NCI-H345 (cell line): ENCODE measurements at places on chromosomes 4 and X.

DNA sequence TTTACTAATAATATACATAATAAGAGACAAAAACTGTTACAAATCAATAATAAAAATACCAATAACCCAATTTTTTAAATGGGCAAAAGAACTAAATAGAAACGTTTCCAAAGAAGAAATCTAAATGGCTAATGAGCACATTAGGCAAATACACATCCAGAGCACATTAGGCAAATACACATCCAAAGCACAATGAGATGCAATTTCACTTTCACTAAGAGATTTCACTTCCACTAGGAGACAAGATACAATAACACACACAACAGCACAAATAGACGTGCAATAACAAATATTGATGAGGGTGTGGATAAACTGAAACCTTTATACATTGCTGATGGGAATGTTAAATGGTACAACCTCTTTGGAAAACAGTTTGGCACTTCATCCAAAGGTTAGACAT lies 250.7 kb downstream of the ARAP2 start:
- no peak for DNase-seq

DNA sequence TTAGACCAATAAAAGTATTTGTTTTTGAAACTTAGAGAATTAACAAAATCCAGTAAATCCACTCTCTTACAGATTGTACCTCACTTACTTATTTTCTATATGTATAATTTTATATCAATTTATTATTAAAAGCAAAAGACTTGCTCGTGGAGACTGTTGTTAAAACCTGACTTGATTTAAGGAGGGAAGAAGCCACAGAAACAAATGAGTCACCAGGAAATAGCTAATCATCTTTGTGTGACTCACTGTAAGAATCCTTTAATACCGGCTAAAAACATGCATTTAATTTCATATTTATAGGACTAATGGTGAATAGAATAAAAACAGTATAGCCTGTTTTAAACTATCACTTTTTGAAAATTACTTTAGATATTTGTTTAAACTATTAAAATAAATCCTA lies 29.9 kb upstream of the UBE2NL start:
- DNase-seq = no peak

- no peak for DNase-seq
Measured at GRCh38 chr4:116272336-116272735, 813.0 kb downstream of the TRAM1L1 start.

DNA sequence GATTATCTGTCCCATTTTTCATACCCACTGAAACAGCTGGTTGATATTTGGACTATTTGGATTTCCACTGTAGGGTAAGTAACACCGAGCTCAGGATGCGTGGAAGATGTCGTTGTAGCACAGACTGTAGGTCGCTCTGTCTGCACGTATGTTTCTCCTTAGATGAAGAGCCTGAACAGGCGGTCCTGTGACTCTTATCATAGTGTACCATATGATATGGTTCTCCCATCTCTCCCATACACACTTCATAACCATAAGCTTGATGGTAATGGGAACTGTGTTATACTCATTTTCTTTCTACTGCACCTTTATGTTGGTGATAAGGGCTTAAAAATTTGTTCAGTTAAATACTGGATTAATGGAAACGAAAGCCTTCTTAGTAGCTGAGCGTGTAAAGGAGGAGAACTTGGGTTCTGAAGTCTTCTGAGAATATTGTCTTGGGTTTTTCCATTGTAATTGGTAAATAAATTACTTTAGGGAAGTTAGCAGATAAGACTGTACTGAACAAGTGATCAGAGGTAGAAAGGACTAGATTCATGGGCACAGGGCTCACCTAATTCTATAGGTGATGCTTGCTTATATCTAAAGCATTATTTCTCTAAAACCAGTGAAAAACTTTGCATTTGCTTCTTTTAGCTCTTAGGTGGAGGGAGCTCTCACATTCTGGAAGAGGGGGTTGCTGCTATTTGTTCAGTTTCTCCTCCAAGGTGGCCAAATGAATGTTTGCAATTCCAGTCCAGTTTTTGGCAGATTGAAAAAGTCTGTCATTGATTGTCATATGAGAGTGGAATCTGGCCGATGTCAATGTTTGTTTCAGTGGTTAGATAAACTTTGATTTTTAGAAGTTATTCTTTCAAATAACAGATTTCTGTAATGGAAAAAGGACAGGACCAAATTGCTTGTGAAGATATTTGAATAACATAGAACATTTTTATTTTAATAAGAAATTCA lies 15.8 kb downstream of the SMAD1 start:
- no peak for DNase-seq

DNA sequence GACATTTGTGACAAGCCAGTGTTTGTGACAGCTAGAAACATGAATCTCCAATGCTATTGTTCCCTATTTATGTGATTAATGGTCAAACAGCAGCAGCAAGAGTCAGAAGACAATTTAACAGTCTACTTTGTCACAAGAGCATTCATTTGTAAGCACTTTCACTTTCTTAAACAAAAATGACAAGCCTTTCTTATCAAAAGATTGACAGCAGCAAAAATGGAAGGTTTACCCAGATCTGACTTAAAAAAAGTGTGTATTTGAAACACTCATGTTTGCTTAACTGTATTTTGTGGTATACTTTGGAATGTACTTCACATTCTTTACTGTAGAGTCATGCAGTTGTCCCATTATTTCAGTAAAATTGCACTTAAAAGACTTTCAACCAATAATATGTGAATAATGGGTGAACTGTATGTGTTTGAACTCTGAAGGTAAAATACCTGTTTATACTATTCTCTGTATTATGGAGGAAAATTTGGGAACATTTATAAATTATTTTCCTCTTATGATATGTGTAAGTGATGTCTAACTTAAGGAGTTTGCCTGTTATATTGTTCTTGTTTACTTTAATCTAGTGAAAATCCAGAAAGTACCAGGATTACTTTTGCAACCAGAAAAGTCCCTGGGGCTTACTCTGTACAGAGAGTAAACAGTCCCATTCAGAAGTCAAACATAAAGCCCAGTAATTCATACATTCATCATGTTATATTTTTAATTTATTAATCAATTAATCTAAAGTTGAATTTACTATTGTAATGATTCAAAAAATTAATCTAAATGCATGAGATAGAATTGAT lies 314.9 kb upstream of the TRAM1L1 start:
- DNase-seq = no peak

- no peak for DNase-seq
Measured at GRCh38 chr4:128311659-128312403, 24.2 kb upstream of the PGRMC2 start.

DNA sequence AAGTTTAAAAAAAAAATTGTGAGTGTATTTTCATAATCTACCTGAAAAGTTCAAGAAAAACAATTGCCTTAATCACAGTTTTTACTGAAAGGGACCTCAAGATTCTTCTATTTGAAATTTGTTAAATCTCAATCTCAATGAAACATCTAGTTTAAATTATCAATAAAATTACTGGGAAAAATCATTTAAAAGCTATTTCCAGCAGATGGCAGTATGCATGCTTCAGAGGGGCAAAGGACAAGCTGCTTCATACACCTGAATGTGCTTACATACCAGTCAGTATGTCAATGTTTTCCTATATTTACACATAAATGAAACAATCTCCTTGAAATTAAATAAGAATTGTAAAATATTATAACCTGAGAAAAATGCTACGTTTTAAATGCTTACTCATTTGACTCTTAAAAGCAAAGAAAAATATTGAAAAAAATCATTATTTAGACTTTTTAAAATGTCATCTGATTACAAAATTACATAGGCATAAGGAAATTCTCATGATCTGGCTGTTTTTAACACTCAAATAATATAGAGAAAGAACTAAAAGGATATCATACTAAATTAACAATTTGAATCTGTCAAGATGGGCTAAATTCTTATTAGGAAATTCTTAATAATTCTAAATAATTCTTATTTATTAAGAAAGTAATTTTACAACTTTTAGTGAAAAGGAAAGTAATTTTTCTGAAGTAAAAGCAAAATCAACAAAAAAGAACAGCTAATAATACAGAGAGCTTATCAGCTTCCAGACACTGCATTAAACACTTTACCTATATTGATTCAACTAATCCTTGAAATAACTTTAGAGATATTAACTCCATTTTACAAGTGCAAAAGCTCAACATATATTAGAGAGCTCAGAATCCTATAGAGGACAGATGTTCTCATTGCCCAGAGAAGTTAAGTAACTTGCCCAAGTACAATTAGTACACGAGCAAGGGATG lies 242.1 kb downstream of the ADAMTS3 start:
- peak; percentile 36 for DNase-seq
